Effector CD8-positive, alpha-beta T cell (primary cell): ENCODE measurements at places on chromosomes 11 and 22.

GRCh38 chr11:111441443-111441842 is 62.4 kb upstream of the POU2AF1 start:
- no peak for DNase-seq

GRCh38 chr11:58786693-58787092 is 55.0 kb upstream of the GLYAT start:
- no peak for DNase-seq

- DNase-seq = no peak
Observed at GRCh38 chr11:87966694-87967093, 208.5 kb downstream of the RAB38 start.

DNA sequence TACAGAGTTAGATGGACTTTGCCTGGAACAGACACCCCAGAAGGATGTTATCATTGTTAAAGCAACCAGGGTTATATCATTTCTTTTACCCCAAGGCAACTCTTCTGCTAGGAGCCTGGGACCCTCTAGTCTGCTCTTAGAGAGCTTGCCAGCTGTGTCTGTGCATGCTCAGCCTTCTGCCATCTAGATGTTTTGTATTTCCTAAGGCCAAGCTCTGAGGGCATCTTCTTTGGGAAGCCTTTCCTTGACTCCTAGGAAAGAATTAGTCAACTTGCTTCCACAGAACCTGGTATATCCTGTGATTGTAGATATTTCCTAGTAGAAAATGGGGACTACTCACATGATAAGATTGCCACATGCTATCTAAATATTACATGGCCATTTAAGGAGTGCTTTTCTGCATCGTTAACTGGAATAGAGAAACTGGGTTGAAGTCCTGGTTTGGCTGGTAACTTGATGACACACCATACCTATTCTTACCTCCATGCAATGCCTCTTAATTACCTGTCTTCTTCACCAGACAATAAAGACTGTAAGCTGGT is 87.6 kb downstream of the STIM1 start:
- no peak for DNase-seq

DNA sequence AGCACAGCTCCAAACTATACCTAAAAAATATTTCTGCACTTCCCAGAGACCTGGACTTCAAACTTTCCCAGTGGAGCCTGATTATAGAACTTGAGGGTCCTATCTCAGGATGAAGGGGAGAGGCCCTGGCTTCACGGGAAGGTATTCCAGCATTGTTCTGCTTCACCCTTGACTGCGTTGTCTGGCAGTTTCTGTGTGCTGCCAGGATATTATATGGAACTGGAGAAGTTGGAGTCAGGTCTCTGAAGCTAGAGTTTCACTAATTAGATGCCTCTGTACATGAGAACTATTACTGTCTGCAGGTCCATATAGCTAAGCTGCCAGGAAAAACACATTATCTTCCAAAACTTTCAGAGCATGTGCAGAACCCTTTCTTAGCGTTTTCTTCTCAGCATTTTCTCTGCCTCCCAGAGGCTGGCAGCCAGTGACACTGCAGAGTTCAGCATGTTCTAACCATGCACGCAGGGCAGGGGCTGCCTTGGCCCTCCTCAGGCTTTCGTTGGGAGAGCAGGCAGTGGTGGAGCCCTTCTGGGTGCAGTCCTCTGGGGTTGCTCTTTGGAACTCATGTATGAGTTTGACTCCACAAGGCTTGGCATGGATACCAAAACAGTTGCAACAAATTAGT is 99.3 kb downstream of the CWC15 start:
- no peak for DNase-seq

DNA sequence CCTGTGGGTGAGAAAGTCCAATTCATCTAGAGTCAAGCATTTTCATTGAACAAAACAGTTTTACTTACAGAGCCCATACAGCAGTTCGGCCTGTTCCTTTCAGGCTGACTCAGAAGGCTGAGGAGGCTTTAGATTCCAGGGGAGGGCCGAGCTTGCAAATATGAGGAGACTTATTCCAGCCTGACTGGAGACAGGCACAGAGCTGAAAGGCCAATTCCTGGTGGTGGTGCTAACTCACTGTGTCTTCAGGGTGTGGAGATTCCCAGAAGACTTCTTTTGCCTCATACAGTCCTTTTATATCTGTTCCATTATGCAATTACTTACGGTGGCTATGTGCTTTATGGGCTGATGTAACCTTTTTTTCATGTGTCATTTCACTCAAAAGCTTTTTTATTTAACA is at the start of gene OR51E2:
Gene OR51E2 (minus strand): TSS at position 269 of the 400 bp plus-strand sequence. CDS start 15,142 bp downstream, outside the sequence.
- DNase-seq = no peak

DNA sequence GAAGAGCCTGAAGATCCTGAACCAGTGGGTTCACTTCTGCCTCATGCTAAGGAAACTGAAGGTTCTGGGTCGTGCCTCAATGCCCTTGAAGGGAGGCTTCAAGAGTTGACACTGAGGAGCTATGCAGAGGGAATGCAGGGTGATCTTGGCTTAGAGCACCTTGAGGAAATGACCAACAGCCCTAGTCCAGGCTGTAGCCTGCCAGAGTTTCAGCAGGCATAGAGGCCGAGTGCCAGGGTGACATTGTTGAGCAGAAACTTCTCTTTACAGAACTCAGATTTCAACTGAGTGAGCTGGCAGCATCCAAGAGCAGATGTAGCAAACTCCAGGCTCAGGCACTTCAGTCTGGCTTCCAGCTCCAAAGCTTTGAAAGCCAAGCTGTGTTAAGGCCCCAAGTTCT is 23.1 kb upstream of the CAPRIN1 start:
- DNase-seq = no peak

DNA sequence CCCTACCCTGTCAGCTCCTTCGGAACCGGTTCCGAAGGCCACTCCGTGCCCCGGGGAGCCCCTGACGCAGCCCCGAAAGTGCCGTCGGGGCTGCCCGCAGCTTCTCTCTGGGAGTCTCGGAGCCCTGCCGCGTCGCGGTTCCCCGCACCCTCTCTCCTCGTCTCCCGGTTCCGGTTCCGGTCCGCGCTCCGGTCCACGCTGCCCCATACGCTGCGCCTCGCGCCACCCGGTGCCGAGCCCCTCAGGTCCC is 618 bp downstream of the MTA2 start:
- peak; percentile 38 for DNase-seq

DNA sequence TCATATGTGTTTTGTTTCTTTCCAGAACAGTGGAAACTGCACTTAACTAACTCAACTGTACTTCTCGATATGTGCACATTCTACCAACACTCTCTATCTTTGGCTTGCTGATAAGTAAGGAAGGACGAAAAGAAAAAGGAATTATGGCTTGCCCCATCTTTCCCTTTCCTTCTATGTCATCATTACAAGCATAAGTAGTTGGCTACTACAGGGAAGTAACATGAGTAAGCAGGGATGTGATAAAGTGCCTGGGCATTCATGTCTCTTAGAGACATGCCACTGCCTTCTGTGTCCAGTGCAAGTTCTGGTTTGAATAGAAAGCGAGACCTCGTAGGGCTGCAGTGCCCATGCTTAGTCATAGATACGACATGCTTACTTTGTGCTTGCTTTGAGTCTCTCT is 342.5 kb downstream of the ETS1 start:
- DNase-seq = no peak

- DNase-seq = no peak
Observed at GRCh38 chr11:96366024-96366423, 23.0 kb upstream of the MAML2 start.

DNA sequence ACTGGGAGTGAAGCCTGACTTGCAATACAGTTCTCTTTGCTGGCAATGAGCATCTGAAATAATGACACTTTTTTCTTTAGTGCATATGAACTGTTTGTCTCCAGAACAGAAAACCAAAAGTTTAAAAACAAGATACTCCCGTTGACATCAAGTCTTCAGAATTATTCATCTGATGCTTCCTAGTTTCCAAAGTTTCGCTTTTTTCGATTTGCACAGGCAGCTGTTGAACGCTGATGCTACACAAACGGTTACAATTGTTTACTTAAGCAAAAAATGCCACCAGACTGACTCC is 612 bp upstream of the BIRC2 start:
- DNase-seq = no peak

DNA sequence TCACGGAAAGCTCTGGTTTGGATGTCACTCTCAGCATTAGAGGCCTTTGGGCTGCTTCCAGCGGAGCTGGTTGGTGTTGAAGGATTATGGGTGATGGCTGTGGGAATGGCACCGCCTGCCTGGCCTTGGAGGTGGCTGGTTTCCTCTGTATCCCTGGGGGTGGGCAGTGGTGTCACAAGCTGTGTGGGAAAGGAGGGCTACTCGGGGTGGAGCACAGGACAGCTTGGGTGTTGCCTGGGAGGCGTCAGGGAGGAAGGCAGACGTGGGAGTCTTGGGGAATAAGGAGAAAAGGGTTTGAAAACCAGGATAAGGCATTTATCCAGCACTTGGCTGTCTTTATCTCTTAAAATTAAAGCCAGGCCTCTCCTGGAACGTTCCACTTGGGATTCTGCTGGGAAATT is 71.8 kb downstream of the ADAMTS15 start:
- no peak for DNase-seq

- DNase-seq = no peak
Observed at GRCh38 chr11:11373934-11374333, 20.9 kb upstream of the CSNK2A3 start.

- no peak for DNase-seq
Observed at GRCh38 chr11:122108192-122108799, 7.7 kb downstream of the BLID start.

DNA sequence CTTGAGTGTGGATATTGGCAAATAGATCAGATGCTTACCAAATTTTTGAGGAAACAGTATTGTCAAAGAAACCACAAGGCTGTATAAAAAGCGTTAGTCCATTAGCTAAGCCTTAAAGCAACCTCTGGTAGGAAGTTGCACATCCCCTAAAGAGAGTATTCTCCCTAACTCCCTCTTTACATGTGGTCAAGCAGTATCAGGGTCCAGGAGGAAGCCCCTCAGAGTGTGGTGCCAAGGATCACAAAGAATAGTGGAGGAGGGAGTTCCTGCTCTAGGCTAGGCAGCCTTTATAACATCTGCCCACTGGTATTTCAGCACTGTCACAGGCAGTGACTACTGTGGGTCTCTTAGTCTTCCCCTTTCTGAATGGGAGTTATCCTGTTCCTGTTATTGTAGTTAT is 18.8 kb upstream of the AMPD3 start:
- DNase-seq = no peak

GRCh38 chr22:40055143-40055883 is 60.6 kb downstream of the FAM83F start:
- no peak for DNase-seq

GRCh38 chr11:12017243-12017678 is 8.8 kb upstream of the DKK3 start:
- DNase-seq = no peak

DNA sequence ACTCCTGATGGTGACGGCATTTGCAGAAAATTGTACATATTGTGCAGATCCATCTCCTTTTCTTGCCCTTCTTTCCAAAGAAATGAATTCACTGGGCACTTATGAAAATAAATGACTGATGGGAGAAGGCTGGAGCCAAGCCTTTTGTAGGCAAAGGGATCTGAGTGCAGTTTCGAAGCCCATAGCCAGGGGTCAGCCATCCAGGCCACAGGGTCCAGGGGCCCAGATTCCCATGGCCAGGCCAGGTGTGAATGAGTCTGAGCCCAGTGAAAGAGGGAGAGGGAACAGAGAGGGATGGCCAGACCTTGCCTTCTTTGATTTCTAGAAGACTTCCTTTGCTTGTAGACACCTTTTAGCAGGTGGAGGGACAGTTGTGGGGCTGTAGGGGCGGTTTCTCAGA is 209.1 kb downstream of the KIRREL3 start:
- no peak for DNase-seq

GRCh38 chr22:30159561-30160353 is 79.5 kb downstream of the HORMAD2 start:
- no peak for DNase-seq

DNA sequence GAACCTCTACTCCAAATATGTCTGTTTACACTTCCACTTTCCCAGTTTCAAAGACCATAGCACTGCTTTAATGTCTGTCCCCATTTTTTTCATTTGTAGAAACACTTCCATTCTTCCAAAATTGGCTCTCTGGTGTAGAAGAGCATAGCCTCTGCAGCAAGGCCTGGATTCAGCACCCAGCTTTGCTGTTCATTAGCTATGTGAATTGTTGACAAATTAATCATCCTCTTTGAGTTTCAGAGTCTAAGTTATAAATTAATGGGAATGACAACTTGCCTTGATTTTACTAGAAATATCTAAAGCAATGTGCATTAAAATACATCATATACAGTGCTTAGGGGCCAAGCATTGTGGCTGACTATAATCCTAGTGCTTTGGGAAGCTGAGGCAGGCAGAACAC is 22.4 kb downstream of the GRIA4 start:
- DNase-seq = no peak

DNA sequence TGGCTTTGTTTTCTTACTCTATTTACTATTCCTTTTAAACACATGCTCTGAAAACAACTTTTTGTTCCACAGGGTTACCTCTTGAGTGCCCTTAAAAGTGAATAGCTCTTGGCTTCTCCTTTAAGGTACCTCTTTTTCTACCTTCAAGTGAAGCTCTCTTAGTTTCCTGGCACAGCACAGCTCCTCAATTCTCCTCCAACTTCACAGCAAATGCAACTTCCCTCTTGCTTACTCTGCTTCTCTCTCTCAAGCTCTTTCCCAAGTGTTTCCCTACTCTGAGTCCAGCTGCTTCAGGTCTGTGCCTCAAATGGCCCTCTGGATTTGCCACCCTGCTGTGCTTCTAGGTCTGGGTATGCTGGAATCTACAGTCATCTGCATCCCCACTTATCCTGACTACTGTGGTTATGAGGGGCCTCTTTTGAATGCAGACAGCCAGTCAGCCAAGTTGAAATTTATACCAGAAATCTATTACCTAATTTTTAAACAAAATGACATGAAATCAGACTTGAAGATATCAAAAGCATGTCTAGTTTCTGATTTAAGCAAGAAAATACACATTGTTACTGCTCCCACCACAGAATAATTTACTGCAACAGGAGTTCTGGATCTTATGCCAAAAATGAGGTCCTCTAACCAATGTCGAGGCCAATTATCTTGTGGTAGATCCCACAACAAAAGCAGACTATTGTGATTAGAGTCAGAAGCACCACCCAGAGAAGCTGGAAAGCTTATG is 371.1 kb downstream of the SOX6 start:
- DNase-seq = no peak

DNA sequence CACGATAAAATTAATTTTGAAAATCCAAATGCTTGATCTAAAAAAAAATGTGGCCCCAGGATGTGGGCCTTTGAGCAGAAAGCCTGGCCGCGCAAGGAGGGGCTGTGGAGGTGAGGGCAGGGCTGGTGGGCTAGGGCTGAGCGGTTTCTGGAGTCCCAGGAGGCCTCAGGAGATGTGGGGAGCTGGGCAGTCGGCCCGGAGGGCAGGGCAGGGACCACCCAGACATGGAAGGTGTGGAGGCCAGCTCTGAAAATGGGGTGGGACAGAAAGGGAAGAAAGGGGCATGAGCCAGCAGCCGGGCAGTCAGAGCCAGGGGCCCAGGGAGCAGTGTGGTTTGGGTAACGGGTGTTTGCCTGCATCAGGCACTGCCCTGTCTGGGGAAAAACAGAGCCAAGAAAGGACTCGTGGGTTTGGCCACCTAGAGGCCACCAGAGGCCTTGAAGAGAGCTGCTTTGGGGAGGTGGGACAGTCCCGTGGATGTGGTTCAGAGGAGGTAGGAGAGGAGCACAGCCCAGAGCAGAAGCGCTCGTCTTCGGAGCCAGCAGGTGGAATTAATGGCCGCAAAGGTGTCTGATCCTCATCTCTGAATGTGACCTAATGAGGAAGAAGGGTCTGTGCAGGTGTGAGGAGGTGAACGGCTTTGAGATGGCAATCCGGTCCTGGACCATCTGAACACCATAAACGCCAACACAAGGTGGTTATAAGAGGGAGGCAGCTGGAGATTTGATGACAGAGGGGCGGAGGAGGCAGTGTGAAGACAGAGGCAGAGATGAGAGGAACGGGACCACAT is 50.2 kb downstream of the IGF2 start:
- DNase-seq = no peak
